Cerebellar cortex (tissue), 1 donor: ENCODE measurements at places on chromosomes 5 and 9.

GRCh38 chr5:50302815-50303490 lies 138.1 kb downstream of the EMB start:
- DNase-seq = no peak

DNA sequence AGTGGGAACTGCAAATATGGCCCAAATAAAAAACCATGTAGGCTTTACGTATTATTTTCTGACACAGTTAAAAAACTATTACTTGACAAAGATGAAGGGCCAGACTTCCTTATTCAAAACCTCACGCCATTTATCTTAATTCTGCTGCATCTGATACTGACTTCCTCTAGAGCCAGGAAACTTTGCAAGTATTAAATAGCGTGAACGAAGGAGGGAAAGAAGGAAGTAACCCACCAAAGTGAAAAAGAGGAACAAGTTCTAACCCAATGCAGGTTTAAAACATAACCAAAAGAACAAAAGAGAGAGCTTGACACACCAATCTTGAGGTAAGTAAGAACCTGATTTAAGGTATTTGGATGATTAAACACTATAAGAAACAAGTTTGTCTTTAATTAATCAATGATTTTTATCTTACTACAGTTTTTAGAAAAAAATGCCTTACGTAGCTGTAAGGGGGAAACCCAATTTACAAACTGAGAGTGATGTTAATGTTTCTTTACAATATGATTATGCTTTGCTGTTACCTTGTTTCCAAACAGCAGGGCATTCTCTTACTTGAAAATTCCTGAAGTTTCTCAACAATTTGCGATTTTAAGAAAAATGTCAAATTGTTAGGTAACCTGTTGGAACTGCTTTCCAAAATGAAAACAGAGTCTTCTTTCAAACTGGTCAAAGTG lies at the start of gene GAPT:
TSS of gene GAPT (plus strand) at position 220 of the 677 bp plus-strand sequence. CDS start 3,102 bp downstream, outside the sequence.
- DNase-seq = no peak

DNA sequence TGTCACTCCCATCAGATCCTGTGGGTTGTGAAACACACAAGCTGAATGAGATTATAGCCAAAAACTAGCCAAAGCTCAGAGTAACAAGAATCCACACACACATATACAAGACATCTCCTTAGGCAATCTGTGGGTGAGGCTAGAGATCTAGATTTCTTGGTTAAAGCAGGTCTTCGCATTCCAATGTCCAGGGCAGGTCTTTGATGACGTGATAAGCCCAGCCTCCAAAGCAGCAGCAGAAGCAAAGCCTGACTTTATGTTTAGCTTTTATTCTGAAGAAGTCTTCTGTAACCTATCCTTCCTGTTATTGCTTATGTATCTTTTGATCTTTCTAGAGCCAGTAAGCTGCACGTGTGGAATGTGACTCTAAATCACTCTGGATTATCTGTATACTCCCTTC lies 199.1 kb upstream of the SLC30A5 start:
- DNase-seq = no peak

GRCh38 chr5:109691996-109692395 lies 2.3 kb downstream of the MAN2A1 start:
- no peak for DNase-seq

- DNase-seq = no peak
These were observed 154.9 kb downstream of the FAM174A start for GRCh38 chr5:100690036-100690560.
